Progenitor cell of endocrine pancreas (in vitro differentiated cells): ENCODE measurements at places on chromosomes 13 and 19. TPM values are rescaled to one million over a fixed set of nuclear protein-coding genes. Genes with fewer than 3 reads are reported as not detected.

Gene BICRA
- total RNA-seq, result 31.9 and 37.4 TPM in 2 replicates

Gene SIGLEC8
- not detected in 2 replicates for total RNA-seq

Gene SMIM24
- total RNA-seq, result 1.3 and 1.6 TPM in 2 replicates

Gene KLK2
- total RNA-seq, result not detected in 2 replicates

Gene SELENOV
- total RNA-seq, result 5.1 and 6.5 TPM in 2 replicates
